ENCODE measurements at places on chromosomes 5 and 9. TPM values are rescaled to one million over a fixed set of nuclear protein-coding genes. Genes with fewer than 3 reads are reported as not detected.
A peak's percentile ranks its signal among the peaks of the same experiment; 100 is the strongest.

- no peak for DNase-seq
These were observed 2.0 kb upstream of the PTGR1 start for GRCh38 chr9:111601237-111602018.

DNA sequence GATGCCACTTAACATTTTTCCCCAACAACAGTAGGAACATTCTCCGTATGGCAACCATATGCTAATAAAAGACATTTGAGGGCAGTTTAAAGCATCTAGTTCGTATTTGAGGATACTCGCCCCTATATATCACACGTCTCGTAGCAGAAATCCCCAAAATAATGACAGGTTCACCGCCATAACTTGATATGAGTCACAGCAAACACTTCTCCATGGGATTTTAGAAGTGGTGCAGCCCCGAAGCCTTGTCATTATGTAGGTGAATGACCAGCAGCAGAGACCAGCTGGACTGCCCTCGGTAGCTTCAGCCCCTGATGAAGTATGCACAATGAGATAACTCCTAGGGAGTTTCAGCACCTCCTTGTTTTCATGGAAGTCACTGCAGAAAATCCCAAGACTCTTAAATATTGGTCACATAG lies 2.0 kb downstream of the CTNND2 start:
- DNase-seq = no peak

DNA sequence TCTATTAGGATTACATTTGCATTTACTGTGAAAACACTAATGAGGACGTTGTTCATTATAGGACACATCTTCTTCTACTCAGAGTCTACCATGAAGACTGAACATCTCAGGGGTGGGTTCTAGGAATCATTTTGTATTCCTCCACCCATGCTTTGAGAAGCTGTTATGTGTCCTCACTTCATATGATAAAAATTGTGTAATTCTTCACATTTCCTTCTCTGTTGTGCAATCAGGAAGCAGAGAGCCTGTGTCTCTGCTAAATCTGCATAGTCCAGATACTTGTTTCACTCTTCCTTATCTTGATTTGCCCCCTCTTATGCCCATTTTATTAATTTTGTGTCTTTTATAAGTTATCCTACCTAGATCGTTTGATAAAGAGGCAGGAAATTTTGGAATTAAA lies 97.8 kb upstream of the IQGAP2 start:
- DNase-seq = no peak

Gene CCNJL
- total RNA-seq = 10.4 TPM

Gene RHOBTB3
- total RNA-seq = 421 TPM

- DNase-seq = no peak
These were observed 1322.8 kb upstream of the DMAC1 start for GRCh38 chr9:9122230-9122875.

GRCh38 chr9:90909225-90909624 lies 107.6 kb downstream of the SYK start:
- DNase-seq = no peak

- no peak for DNase-seq
These were observed 27.9 kb downstream of the PCDH1 start for GRCh38 chr5:141850244-141850768.

Gene HSDL2
- 21.1 TPM for total RNA-seq

- DNase-seq = no peak
These were observed 10.6 kb downstream of the VAV2 start for GRCh38 chr9:133981589-133981957.

- peak; percentile 60 for DNase-seq
These were observed 23.7 kb downstream of the NAIF1 start for GRCh38 chr9:128043467-128043868.

DNA sequence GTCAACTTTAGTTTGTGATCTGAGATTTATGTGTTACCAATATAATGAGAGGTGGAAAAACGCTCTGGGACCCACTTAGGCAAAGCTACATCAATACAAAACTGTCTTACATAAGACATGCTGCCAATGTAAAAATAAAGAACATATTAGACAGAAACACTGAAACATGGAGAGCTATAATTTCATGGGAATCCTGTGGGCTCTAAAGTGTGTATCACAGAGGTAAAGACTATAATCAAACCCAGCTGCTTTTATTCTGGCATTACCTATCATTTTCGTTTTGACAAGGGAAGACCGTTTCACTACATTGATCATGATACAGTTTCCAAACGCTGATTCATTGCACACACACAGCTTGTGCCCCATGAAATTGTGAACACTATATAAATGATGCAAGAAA lies 400.5 kb upstream of the TUSC1 start:
- DNase-seq = no peak

Gene ZSWIM6
- 18.8 TPM for total RNA-seq

DNA sequence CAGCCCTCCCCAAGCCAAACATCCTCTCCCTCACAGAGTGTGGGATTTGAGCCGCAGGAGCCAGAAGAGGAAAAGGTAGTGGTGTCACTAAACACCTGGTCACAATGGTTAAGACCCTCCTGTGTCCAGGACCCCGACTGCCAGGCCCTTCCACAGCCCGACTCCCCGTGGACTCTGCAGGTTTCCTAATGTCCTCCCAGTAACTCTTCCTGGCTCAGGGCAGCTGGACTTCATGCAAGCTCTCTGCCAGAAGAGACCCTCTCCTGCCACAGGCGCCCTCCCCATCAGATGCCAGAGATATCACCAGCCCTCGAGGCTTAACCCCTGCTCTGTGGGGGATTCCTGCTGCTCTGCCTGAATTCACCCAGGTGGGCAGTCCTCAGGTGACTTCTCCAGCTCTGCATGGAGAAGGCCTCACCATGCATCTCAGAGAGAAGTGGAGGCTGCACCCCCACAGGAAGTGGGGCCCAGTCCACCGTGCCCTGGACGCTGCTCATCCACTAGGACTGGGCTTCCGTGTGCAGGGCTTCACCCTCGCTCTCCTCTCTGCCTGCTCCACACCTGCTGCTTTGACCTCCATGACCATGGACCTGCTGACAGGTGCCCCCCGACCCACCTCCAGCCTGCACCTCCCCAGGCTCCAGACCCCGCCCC lies 111.2 kb downstream of the ADAMTS2 start:
- peak; percentile 46 for DNase-seq

Gene PTGDS
- total RNA-seq = 15.1 TPM

DNA sequence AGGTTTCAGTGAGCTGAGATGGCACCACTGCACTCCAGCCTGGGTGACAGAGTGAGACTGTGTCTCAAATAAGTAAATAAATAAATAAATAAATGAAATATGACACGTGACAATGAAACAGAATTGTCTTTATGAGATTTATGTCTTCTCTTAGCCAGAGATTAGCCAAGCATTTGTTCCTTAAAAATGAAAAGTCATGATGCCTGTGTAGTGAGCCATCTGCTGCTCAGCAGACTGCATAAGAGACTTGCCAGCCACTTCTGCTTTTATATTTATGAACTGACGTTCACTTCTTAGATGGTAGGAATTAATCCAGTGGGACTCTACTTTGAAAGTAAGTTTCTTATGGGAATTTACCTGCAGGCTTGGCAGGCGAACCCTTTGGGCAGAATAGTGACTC lies 227.4 kb downstream of the NR3C1 start:
- DNase-seq = no peak

Gene MCTP1
- total RNA-seq = 2.8 TPM

- no peak for DNase-seq
These were observed 72.7 kb upstream of the RANBP3L start for GRCh38 chr5:36374266-36374862.

Gene SPINK1
- total RNA-seq = not detected

GRCh38 chr5:135234242-135234641 lies 164.8 kb downstream of the MACROH2A1 start:
- DNase-seq = no peak

- DNase-seq = no peak
These were observed 136.7 kb downstream of the NUDT12 start for GRCh38 chr5:103425686-103426454.

Gene CNTLN
- total RNA-seq = 12.2 TPM
